ENCODE measurements at places on chromosomes 6 and 20.

DNA sequence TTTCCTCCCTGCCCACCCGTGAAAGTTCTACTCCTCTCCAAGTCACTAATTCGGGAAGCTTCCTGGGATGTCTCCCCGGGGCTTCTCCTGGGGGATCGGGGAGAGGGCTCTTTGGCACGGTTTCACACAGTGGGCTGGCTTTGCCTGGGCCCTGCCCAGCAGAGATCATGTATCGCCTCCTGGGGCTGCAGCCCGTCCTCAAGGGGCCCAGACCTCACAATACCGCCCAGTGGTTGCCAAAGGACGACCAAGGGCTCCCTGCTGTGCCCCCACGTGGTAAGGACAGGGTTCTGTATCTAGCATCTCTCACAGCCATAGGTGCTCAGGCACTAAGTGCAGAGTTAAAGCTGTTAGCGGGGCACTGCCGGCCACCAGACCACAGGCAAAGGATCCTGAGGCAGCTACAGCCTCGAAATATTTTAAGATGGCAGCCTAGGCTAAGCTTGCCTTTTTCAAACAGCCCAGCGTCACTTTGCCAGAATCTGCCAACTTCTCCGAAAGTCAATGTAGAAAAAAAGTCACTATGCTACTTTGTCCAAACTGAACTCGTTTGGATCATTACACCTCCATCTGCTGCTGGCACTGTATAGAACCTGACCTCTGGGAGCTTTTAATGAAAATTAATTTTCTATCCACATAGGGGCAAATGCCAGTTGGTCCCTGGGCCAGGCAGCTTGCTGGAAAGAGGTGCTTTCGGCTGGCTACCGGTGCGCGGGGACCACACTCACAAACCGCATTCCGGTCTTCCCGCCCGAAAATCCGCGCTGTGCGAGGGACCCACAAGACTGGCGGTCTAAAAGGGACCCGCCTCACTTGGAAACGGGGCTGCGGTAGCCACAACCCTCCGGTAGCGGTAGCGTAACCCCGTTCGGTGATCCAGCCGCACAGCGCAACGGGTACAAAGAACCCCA lies 1.3 kb upstream of the NNAT start:
- peak; percentile 43 for DNase-seq

- no peak for DNase-seq
These were observed 91.0 kb downstream of the TBXT start for GRCh38 chr6:166076625-166077024.

GRCh38 chr6:154522576-154522975 lies 12.1 kb upstream of the CNKSR3 start:
- peak; percentile 75 for DNase-seq

- peak; percentile 64 for DNase-seq
These were observed 139.3 kb downstream of the PDSS2 start for GRCh38 chr6:107319906-107320530.

GRCh38 chr6:96743496-96743895 lies 93.8 kb downstream of the GPR63 start:
- no peak for DNase-seq

- no peak for DNase-seq
These were observed 132.5 kb upstream of the PHACTR3 start for GRCh38 chr20:59471653-59472421.

DNA sequence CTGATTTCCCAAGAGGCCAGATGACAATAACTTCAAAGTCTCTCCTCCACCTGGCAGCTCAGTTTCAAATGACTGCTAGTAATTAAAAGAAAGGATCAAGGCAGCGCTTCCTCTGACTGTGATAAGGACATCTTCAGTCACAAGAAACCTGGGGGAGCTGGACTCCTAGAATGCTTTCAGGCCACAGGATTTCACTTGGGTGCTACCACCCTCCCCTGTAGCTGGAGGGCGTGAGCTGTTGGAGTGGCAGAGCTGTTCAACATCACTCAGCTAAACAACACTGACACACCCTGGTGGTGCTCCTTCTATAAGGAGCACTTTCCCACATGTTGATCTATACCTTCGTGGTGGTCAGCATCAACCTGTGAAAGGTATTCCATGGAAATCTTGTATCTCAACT lies 2.2 kb upstream of the CNR1 start:
- no peak for DNase-seq

GRCh38 chr6:151481786-151482185 lies 12.0 kb upstream of the CCDC170 start:
- DNase-seq: peak; percentile 19

DNA sequence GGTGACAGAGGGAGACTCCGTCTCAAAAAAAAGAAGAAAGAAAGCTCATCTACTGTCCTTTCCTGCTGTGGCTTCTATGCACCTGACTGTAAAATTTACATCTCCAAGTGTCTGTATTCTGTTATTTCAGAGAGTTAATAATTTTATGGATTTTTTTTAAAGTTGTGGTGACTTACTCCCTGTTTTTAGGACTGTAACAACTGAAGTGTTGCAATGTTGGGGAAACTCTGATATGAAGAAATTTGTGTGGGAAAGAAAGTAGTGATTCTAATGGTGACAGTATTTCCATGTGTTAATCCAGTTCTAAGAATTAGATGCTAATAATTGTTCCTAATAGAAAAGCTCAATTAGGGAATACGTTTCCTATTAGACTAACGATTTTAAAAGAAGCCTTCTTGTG lies 27.4 kb downstream of the STX11 start:
- DNase-seq: no peak

DNA sequence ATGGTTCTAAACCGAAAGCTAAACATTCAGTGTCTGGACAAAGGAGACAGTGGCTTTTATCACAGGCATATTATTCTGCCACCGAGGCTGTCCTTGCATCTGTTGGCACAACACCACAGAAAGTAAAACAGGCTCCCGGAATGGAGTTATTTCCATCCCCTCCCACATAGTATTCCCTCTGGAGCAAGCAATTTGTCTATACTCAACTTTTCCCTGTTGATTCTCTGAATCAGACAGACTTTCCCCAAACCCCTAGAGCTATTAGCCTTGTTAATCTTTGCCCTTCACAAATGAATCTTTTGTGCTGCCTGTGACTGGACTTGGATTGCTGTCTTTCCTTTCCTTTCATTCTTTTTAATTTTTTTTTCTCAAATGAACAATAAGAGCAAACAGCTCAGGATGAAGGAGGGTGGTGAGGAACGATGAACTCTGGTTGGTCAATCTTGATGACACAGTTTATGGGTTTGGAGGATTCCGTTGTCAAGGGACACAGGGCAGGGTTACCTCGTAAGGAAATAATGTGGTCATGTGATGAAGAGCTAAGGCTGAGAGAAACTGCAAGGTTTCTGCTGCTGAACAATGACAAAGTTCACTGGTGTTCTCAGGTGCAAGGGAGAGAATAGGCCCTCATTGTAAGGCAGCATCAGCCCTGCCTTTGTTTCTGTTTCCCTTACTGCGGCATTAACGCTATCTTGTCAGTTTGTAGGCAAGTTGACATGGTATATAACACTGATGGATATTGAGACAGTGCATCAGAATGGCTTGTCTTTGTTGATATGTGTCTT lies 275.0 kb upstream of the BMP2 start:
- no peak for DNase-seq

GRCh38 chr20:21703717-21704407 lies 1.6 kb upstream of the PAX1 start:
- DNase-seq: no peak

DNA sequence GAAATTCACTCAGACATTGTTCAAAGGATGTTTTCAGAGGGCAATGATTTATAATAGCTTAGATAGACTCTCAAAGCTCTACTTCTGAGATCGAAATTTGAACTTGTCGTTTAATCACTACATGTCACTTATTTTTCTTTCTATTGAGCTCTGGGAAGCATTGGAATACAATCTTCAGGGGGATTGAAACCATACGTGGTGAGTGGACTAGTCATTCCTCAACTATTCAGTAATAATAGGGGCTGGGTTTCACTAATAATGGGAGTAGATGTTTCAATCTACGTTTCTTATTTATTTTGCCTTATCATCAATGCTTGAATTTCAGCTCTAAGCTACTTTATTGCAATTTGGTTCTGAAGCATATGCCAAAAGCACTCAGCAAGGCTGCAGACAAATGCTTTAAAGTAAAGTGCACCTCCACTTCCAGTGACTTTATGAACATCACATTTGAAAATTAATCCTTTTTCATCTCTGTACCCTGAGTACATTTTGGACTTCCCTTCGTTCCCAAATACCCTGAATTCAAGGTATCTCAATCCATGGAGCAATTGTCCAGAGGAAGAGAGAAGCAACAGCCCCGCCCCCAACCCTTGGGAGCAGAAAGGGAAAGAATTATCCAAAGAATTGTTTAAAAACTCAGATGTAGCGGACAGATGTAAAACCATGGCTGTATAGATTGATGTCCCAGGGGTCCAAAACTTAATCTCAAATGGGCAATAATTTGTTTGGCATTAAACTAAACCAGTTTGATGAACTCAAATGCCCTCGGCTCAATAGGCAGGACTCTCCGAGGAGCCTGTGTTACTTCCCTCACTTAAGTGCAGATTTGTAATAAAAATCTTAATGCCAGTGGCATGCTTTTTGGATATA lies 68.1 kb downstream of the HFE start:
- DNase-seq: peak; percentile 6

GRCh38 chr6:22928775-22929174 lies 359.4 kb downstream of the HDGFL1 start:
- peak; percentile 5 for DNase-seq

GRCh38 chr6:56040223-56040622 lies 164.8 kb upstream of the BMP5 start:
- DNase-seq: no peak

- no peak for DNase-seq
These were observed 43.6 kb upstream of the TMEM170B start for GRCh38 chr6:11493974-11494373.

DNA sequence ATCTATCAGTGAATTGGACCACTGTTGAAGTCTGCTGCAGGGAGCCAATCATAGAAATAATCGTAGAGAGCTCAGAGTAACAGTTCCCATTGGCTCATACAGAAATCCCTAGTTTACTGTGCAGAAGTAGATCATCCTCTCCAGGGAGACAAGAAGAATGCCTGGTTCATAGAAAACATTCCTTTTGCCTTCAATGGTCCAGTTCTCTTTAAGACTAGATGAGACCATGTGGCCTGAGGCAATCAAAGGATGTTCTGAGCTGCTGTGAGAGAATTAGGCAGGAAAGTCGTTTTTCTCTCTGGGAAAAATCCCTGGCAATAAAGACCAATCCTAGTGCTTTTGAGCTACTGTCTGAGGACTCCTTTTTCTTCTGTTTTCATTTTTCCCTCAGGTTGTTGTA lies 208.4 kb downstream of the CENPW start:
- DNase-seq: no peak

GRCh38 chr6:112002307-112002706 lies 51.6 kb upstream of the CCN6 start:
- DNase-seq: no peak

- DNase-seq: no peak
These were observed 33.4 kb upstream of the IL17A start for GRCh38 chr6:52152711-52153160.

GRCh38 chr6:107444277-107444676 lies 15.1 kb downstream of the PDSS2 start:
- DNase-seq: no peak

DNA sequence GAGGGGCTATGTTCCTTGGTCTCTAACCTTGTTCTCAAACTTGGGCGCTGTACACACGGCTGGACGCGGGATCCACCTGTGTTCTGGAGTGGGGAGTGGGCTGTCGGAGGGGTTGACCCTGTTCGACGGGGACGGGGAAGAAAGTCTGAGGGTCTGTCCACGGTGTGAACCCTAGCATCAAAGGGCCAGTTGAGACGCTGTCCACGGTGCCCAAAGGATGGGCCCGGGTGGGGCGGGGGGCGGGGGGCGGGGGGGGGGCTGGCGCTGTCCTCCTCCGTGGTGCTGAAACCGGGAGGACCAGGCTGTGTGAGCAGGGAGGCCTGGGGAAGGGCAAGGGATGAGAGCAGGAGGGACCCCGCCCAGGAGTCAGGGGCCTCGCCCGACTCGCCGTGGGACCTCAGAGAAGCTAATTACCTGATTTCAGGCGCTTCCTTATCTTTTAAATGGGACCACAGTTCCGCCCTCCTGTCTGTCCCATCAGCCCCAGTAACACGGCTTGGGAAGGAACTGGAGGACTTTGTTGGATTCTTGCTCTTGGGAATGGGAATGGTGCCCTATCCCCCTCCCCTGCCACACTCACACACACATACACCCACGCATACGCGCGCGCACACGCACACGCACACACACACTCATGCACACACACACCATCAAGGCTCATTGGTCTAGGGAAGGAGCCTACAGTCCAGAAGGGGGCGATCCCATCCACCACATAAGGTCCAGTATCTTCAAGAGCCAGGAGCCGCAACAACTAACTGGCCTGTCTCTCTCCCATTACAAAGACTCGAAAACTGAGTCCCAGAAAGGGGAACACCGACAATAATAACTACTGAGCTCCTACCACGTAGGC lies 1.0 kb upstream of the VSTM2L start:
- DNase-seq: peak; percentile 69

DNA sequence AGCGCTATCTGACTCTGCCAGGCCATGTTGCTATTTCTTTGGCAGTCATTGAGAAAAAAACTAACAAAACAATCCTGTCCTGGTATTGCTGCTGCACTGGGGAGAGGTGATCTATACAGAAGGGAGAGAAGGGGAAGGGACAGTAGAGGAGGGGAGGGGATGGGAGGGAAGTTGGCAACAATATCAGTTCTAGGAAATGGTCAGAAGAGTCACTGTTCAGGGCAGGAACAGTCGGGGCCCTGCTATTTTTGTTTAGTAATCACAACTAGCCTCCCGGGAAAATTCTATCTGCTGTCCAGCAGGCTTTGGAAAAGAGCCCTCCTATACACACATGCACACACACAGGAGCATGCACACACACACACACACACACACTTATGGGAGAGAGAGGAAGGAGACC lies 142.3 kb upstream of the CARMIL1 start:
- peak; percentile 69 for DNase-seq

- no peak for DNase-seq
These were observed 99.1 kb downstream of the DLGAP4 start for GRCh38 chr20:36405255-36405654.

DNA sequence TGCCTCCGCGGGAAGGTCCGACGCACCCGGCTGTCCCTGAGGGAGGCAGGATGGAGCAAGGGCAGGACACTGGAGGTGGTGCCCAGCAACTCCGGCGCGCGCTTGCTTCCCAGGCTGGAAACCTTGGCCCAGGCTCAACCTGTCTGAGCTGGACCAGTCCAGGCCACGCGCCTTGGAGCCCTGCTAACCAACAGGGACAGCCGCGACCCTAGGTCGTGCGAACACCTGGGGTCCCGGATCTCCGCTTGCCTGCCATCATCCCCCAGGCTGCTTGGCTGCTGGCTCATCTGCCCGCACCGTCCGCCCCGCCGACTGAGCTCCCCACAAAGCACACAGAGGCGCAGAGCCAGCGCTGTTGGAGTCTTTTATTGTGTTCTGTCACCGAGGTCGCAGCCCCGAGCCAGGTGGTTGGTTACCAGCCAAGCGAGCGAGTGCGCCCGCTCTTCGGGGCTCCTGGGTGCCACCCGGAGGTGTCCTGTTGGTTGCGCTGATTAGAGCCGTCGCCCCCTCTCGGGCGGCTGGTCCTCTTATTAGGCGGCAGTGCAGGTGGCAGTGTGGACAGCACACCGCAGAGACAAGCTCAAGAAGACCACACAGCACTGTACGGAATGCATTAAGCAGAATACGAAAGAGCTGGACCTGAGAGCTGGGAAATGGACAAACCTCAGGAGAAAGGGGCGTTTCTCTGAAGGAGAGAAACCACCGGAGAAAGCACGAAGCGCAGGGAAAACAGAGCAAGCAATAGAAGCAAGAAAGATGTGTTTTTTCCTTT lies 3.8 kb downstream of the COL12A1 start:
- DNase-seq: peak; percentile 2

GRCh38 chr6:146914489-146915483 lies 289.4 kb upstream of the STXBP5 start:
- DNase-seq: peak; percentile 54

GRCh38 chr6:134584847-134585516 lies 267.1 kb upstream of the SGK1 start:
- DNase-seq: no peak

- DNase-seq: no peak
These were observed 8.9 kb upstream of the TCF15 start for GRCh38 chr20:618980-619379.
